ENCODE measurements at places on chromosomes 5 and 9. TPM values are rescaled to one million over a fixed set of nuclear protein-coding genes. Genes with fewer than 3 reads are reported as not detected.

DNA sequence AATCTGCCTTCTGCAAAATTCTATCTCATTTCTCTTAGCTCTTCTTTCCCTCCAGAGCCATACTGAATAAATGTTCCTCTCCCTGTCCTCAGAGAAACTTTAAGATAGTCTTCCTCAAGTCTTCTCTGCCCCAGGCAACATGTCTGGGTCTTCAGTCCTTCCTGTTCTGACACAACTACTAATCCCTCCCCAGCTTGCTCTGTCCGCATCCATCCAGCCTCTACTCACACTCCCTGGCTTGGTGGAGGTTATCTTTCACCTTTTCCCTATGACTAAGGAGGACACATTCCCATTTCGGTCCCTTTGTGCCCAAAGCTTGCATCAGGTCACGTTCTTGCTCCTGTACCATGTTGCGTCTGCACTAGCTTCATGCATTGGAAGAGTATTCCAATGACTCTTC lies 143.3 kb downstream of the TTLL11 start:
- H3K4me3 ChIP-seq, result no peak overlapping the region
- H3K27me3 ChIP-seq, result no peaks in the 10 kb centered on the region
- H3K27ac ChIP-seq, result no peak overlapping the region
- DNase-seq, result no peak
- peaks cover 7% of the 10 kb centered on the region for H3K4me1 ChIP-seq
- no peaks in the 10 kb centered on the region for H3K36me3 ChIP-seq

DNA sequence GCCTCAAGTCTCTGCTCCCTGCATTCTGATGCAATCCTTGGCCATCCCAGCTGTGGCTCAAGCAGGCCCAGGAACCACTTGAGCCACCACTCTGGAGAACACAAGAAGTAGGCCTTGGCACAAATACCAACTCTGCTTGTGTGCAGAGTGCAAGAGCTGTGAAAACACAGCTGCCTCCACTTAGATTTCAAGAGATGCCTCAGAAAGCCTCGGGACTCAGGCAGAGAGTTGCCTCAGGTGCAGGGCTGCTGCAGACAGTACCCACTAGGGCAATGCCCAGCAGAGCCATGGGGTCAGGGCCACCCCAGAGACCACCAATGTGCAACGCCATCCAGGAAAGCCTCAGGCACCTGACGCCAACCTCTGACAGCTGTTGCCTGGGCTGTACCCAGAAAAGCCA lies 82.4 kb downstream of the FREM1 start:
- no peaks in the 10 kb centered on the region for H3K4me1 ChIP-seq
- no peaks in the 10 kb centered on the region for H3K36me3 ChIP-seq
- DNase-seq, result no peak
- H3K4me3 ChIP-seq, result no peak overlapping the region
- H3K27ac ChIP-seq, result no peak overlapping the region

DNA sequence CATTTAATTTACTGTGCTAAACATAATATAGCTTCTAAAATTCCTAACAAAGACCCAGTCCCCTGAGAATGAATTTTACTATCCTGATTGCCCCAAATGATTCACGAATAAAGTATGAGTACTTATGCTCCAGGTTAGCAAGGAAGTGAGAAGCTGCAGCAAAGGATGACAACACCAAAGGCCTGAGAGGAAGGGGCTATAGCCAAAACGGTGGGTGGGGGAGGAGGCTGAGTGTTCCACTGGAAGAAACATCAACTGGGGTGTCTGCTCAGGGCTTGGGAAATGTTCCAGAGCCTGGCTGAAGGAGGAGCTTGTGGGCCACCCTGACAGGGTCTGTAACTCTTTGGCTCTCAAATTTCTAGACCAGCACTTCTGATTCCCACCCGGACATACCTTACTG lies 157.3 kb downstream of the ADAMTS12 start:
- no peaks in the 10 kb centered on the region for H3K4me1 ChIP-seq
- H3K4me3 ChIP-seq, result no peak overlapping the region
- no peaks in the 10 kb centered on the region for H3K27me3 ChIP-seq
- no peak overlapping the region for H3K27ac ChIP-seq
- DNase-seq, result no peak
- no peaks in the 10 kb centered on the region for H3K36me3 ChIP-seq

DNA sequence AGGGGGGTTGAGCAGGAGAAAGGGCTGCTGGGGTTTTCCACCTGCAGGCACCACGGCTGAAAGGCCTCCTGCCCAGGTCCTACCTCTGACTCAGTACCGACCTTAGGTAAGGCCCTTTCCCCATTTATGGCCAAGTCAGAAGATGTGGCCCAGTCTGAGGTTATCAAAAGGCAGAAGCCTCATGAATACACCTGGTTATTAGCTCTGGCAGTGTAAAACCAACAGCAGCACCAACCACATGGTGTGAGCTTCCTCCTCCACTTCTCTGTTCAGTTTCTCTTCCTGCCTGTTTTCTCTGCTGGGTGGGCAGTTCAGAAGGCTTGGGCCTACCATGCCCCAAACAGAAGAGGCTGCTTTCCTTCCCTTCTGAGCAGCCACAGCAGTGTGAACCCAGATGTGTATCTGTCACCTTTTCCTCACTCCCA lies 86.9 kb downstream of the UGCG start:
- H3K4me1 ChIP-seq, result peaks cover 11% of the 10 kb centered on the region
- no peaks in the 10 kb centered on the region for H3K36me3 ChIP-seq
- H3K27me3 ChIP-seq, result peaks cover 21% of the 10 kb centered on the region
- H3K4me3 ChIP-seq, result no peak overlapping the region
- H3K27ac ChIP-seq, result no peak overlapping the region

- no peak overlapping the region for H3K4me3 ChIP-seq
- no peaks in the 10 kb centered on the region for H3K27me3 ChIP-seq
- no peaks in the 10 kb centered on the region for H3K36me3 ChIP-seq
These were observed 2.1 kb upstream of the MYMK start for GRCh38 chr9:133526721-133527321.

- H3K27ac ChIP-seq, result no peak overlapping the region
- H3K27me3 ChIP-seq, result no peaks in the 10 kb centered on the region
- H3K36me3 ChIP-seq, result peaks cover 16% of the 10 kb centered on the region
- peak; percentile 81 for DNase-seq
- no peaks in the 10 kb centered on the region for H3K4me1 ChIP-seq
- H3K4me3 ChIP-seq, result peak overlapping the region; percentile 84
These were observed 427 bp downstream of the SERINC5 start for GRCh38 chr5:80255431-80255810.

DNA sequence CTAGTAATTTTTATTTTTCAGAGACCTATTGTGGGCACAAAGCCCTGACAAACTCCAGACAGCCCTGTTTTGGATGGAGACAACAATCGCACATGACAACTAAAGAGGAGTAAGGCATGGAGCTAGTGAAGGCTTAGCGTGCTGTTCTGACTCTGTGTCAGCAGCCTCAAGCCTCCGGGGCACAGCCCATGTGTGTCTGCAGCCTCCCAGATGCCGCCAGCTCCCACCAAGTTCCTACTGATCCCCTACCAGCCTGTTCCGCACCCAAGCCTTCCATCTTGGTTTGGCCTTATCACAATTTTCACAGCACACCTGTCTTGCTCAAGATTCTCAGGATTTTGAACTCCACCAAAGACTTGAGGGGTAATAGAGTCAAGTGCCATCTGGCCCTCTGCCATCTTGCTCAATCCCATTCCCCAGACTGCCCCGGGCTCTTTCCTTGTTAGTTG lies 70.3 kb upstream of the SH3PXD2B start:
- H3K36me3 ChIP-seq, result no peaks in the 10 kb centered on the region
- no peak overlapping the region for H3K27ac ChIP-seq
- no peaks in the 10 kb centered on the region for H3K27me3 ChIP-seq
- DNase-seq, result peak; percentile 19
- H3K4me3 ChIP-seq, result no peak overlapping the region

GRCh38 chr9:92616199-92616641 lies 53.7 kb downstream of the IPPK start:
- H3K4me1 ChIP-seq, result no peaks in the 10 kb centered on the region
- no peak for DNase-seq
- no peak overlapping the region for H3K4me3 ChIP-seq
- no peak overlapping the region for H3K27ac ChIP-seq
- H3K27me3 ChIP-seq, result no peaks in the 10 kb centered on the region
- peaks cover 48% of the 10 kb centered on the region for H3K36me3 ChIP-seq

TMEM267 gene
- total RNA-seq, result 8.9 TPM

PCDHB5 gene
- 1.2 TPM for total RNA-seq

ANKRD31 gene
- 0.29 TPM for total RNA-seq

Data from endodermal cell (in vitro differentiated cells).